Anterior cingulate cortex (tissue), 58 donors: ENCODE measurements at places on chromosomes 13 and 19.
A peak's percentile ranks its signal among the peaks of the same experiment; 100 is the strongest.

- no peak for DNase-seq
These were observed 22.4 kb downstream of the ENOX1 start for GRCh38 chr13:43764349-43764748.

DNA sequence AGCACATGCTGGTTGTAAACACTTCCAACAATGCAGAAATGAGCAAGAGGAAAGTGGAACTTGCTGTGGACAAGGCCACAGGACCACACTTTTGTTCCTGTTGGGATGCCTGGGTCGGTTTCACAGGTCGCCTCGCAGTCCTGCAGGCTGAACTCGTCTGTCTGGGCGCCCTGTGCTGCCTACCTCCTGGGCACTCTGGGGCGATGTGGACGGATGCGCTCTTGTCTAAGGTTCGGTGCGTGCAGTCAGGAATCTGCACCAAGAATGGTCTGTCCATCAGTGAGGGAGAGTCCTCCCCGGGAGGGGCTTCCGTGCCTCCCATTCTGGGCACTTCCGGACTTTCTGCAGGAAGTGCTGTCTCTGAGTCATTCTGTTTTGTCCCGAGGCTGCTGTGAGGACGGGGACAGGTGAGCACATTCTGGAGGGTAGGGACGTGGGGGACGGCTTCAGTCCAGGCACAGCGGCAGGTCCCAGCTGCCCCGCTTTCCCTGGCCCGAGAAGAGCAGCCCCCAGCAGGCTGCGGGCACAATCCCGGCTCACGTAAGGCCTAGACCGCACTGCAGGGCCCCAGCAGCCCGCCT lies 24.1 kb upstream of the SLITRK1 start:
- no peak for DNase-seq

- DNase-seq = no peak
These were observed at the start of gene ADGRE3 for GRCh38 chr19:14674764-14675163. TSS of gene ADGRE3 (minus strand) at chr19:14674844. CDS start at chr19:14674770, 74 bp downstream.

GRCh38 chr13:91361755-91362271 lies 14.3 kb downstream of the MIR17HG start:
- DNase-seq = no peak

- DNase-seq = peak; percentile 55
These were observed 1.5 kb upstream of the FTL start for GRCh38 chr19:48963371-48964204.
